ENCODE measurements at places on chromosomes 16 and 17. TPM values are rescaled to one million over a fixed set of nuclear protein-coding genes. Genes with fewer than 3 reads are reported as not detected.
A peak's percentile ranks its signal among the peaks of the same experiment; 100 is the strongest.

- no peaks in the 10 kb centered on the region for H3K27me3 ChIP-seq
- no peak overlapping the region for H3K4me3 ChIP-seq
- H3K4me1 ChIP-seq, result no peaks in the 10 kb centered on the region
- H3K36me3 ChIP-seq, result no peaks in the 10 kb centered on the region
- DNase-seq, result no peak
- H3K27ac ChIP-seq, result no peak overlapping the region
These were observed 10.3 kb upstream of the MED13 start for GRCh38 chr17:62075308-62075815.

GRCh38 chr17:48678141-48678971, 44.0 kb downstream of the PRAC1 start:
- peak; percentile 26 for DNase-seq
- no peaks in the 10 kb centered on the region for H3K4me1 ChIP-seq
- H3K36me3 ChIP-seq, result no peaks in the 10 kb centered on the region
- H3K27ac ChIP-seq, result no peak overlapping the region
- H3K27me3 ChIP-seq, result no peaks in the 10 kb centered on the region

GRCh38 chr17:40295488-40296436, 8.1 kb downstream of the CDC6 start:
- H3K27ac ChIP-seq, result no peak overlapping the region
- H3K27me3 ChIP-seq, result no peaks in the 10 kb centered on the region
- DNase-seq, result no peak
- no peaks in the 10 kb centered on the region for H3K36me3 ChIP-seq
- no peak overlapping the region for H3K4me3 ChIP-seq

GRCh38 chr16:87702325-87702811, 63.4 kb downstream of the KLHDC4 start:
- H3K4me1 ChIP-seq, result no peaks in the 10 kb centered on the region
- H3K27ac ChIP-seq, result no peak overlapping the region
- no peak for DNase-seq
- H3K27me3 ChIP-seq, result no peaks in the 10 kb centered on the region
- no peaks in the 10 kb centered on the region for H3K36me3 ChIP-seq
- H3K4me3 ChIP-seq, result no peak overlapping the region

- no peaks in the 10 kb centered on the region for H3K4me1 ChIP-seq
- H3K27me3 ChIP-seq, result no peaks in the 10 kb centered on the region
- no peaks in the 10 kb centered on the region for H3K36me3 ChIP-seq
These were observed 394.5 kb upstream of the C16orf82 start for GRCh38 chr16:26672206-26672605.

DNA sequence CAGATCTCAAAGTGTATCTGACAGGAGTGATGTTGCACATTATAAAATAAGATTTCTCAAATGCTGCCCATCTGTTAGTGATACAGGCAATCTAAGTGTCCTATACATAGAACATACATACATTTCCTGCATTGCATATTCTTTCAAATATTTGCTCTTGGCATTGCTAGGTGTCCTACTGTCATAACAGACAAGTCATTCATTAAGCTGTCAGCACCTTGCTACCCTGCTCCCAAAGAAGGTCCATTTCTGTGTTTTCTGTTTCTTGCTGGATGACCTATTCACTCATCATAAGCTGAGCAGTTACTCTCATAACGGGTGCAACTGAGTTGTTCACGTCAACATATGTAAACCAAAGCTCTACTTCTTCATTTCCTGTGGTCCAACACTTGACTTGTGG, 719.0 kb downstream of the KCNJ2 start:
- peaks cover 3% of the 10 kb centered on the region for H3K27me3 ChIP-seq
- H3K27ac ChIP-seq, result no peak overlapping the region
- no peak for DNase-seq
- no peak overlapping the region for H3K4me3 ChIP-seq
- H3K36me3 ChIP-seq, result no peaks in the 10 kb centered on the region

DNA sequence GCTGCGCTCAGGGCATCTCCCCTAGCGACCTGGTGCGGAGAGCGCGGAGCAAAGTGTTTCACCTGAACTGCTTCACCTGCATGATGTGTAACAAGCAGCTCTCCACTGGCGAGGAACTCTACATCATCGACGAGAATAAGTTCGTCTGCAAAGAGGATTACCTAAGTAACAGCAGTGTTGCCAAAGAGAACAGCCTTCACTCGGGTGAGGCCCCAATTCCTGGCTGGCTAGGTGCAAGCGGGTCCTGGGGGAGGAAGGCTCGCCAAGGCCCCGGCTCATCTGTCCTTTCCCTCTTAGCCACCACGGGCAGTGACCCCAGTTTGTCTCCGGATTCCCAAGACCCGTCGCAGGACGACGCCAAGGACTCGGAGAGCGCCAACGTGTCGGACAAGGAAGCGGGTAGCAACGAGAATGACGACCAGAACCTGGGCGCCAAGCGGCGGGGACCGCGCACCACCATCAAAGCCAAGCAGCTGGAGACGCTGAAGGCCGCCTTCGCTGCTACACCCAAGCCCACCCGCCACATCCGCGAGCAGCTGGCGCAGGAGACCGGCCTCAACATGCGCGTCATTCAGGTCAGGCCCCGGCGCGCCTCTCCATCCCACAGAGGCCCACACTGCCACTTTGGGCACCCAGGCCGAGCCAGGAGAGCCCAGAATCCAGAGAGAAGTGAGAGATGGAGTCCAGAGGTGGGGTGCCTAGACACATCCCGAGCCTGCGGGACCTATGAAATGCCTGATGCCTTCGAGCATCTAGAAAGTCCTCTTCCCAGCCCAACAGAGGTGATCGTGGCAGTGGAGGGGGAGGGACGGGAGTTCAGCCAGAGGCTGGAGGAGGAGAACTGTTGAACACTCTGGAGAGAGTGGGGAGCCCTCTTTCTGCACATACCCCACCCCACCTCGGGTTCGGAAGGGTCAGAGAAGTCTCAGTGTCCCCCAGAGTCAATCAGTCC, 3.3 kb downstream of the LHX1 start:
- no peak for DNase-seq
- H3K27me3 ChIP-seq, result peaks cover 100% of the 10 kb centered on the region
- peaks cover 14% of the 10 kb centered on the region for H3K4me1 ChIP-seq
- H3K27ac ChIP-seq, result no peak overlapping the region
- no peaks in the 10 kb centered on the region for H3K36me3 ChIP-seq

- DNase-seq, result no peak
- no peaks in the 10 kb centered on the region for H3K4me1 ChIP-seq
- H3K4me3 ChIP-seq, result no peak overlapping the region
- H3K27ac ChIP-seq, result no peak overlapping the region
These were observed 3.4 kb downstream of the CNTNAP4 start for GRCh38 chr16:76280421-76281215.

GRCh38 chr16:88956546-88957432, 20.2 kb downstream of the CBFA2T3 start:
- H3K4me1 ChIP-seq, result no peaks in the 10 kb centered on the region
- no peak for DNase-seq
- no peak overlapping the region for H3K27ac ChIP-seq
- H3K36me3 ChIP-seq, result no peaks in the 10 kb centered on the region

DNA sequence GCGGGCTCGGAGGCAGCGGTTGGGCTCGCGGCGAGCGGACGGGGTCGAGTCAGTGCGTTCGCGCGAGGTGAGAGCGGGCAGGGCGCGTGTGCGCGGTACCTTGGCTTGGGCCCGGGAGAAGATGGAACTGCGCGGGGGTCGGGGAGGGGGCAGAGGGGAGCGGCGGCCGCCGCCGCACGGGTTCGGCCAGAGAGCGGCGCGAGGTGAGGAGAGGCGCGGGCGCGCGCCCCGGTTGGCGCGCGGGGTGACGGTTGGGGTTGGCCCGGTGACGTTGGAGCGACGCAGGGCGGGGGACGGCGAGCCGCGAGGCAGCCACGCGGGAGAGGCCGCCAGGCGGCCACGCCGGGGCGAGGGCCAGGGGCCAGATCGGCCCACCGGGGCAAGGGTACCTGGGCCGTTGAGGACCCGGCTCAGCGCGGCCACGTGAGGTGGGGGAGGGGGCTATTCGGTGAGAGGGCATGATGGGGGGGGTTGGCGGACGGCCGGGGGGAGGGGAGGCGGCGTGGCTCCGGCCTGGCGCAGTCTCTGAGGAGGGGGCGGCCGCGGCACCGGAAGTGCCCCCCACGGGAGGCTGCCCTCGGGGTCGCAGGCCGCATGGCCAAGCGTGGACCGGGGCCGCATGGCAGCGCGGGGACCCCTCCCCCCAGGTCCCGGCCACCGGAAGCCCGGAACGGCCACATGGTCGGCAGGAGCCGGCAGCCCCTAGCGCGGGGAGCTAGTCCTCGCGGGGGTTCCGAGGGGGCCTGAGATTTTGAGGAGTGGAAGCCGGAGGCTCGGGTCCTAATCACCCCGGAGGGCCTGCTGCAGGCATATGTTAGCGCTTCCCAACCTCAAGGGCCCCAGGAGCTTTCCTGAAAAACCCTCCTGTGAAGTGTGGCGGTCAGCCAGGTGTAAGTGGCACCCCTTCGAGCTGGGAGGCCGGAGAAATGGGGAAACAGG, 527 bp downstream of the EIF5A start:
- H3K27me3 ChIP-seq, result no peaks in the 10 kb centered on the region
- no peaks in the 10 kb centered on the region for H3K36me3 ChIP-seq
- peak; percentile 41 for DNase-seq
- H3K4me1 ChIP-seq, result peaks cover 19% of the 10 kb centered on the region
- peak overlapping the region; percentile 98 for H3K4me3 ChIP-seq

GRCh38 chr17:49871211-49871610, 23.3 kb upstream of the TAC4 start:
- H3K36me3 ChIP-seq, result no peaks in the 10 kb centered on the region
- H3K4me3 ChIP-seq, result no peak overlapping the region
- H3K27ac ChIP-seq, result no peak overlapping the region
- no peaks in the 10 kb centered on the region for H3K27me3 ChIP-seq

- no peak overlapping the region for H3K4me3 ChIP-seq
- no peak overlapping the region for H3K27ac ChIP-seq
- H3K27me3 ChIP-seq, result no peaks in the 10 kb centered on the region
- no peak for DNase-seq
- no peaks in the 10 kb centered on the region for H3K36me3 ChIP-seq
These were observed 41.8 kb downstream of the NLRC5 start for GRCh38 chr16:57031156-57031555.

The TMC8 gene
- total RNA-seq, result 4.2 TPM

The MYL4 gene
- total RNA-seq, result not detected

The NPIPB6 gene
- 3.3 TPM for total RNA-seq
